H9 (cell line): ENCODE measurements at places on chromosomes 4 and X. TPM values are rescaled to one million over a fixed set of nuclear protein-coding genes. Genes with fewer than 3 reads are reported as not detected.

GRCh38 chrX:16466640-16467432 is 183.1 kb upstream of the S100G start:
- no peak for DNase-seq

- no peak for DNase-seq
These were observed 70.2 kb downstream of the CPZ start for GRCh38 chr4:8662776-8663175.

DNA sequence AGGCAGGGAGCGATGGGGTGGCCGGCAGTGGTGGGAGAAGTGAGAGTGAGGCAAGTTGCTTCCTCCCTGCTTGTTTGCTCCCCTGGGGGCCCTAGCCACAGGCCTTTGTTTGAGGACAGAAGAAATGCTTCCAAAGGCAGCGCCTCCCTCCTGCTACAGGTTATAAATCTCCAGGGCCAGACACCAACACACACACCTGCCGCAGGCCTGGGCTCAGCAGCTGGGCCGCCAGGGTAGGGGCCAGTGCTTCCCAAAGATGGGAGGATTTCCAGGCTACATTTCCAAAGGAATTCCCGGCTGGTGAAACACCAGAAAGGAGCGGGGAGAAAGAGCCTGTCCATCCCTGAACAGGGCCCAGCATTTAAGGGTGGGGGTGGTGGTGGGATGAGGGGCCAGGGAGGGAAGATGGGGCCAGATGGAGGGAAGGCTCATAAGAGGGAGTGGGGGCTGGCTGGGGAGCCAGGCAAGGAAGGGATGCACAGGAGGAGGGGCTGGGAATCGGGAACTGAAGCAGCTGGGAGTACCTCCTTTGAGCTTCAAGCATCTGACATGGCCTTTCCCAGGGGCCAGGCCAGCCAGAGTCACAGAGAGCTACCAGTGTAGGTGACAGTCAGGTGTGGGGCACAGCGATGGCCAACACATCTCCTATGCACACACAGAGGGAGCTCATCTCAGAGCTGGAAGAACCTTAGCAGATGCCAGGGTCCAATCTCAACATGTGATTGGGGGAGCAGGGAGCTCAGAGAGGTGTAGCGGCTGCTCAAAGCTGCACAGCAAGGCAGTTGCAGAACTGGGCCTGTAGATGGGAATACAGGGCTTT is 143.9 kb downstream of the PJA1 start:
- DNase-seq = no peak

DNA sequence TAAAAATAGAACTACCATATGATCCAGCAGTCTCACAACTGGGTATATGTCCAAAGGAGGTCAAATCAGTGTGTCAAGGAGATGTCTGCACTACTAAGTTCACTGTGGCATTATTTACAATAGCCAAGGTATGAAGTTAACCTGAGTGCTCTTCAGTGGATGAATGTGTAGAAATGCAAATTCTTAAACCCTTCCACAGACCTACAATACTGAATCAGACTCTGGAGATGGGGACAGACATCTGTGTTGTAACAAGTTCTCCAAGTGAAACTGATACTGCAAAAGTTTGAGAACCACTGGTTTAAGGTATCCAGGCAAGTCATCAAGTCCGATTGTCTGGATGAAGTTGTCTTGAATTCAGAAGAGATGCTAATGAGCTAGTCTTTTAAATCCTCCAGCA is 38.5 kb downstream of the SMAD1 start:
- no peak for DNase-seq

DNA sequence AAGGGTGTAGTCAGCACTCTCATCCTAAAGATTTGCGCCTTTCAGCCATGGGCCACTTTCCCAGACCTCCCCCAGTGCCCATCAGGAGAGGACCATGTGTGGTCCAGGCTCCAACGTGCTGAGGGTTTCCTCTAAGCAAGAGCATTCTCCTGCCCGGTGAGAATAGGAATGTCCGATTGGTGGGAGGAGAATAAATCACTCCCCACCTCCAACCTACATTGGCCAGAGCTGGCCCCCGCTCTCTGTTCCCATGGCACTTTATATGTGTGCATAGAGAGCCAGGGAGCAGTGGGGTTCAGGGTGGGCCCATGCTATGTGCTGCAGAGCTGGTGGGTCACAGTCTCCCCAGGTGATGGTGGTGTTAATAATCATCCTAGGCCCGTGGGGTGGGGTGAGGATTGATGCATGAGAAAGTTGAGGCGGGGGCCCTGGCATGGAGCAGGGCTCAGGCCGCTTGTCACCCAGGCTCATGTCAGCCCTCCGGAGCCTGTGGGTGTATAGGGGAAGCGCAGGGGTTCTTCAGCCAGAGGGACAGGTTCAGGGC is 6.8 kb upstream of the SORCS2 start:
- DNase-seq = no peak

GRCh38 chrX:154444755-154445246 is 860 bp downstream of the FAM50A start:
- no peak for DNase-seq

- no peak for DNase-seq
These were observed 19.6 kb downstream of the COX7B2 start for GRCh38 chr4:46889410-46889809.

- no peak for DNase-seq
These were observed 841.3 kb downstream of the PDHA2 start for GRCh38 chr4:96681218-96681617.

- DNase-seq = no peak
These were observed 66.9 kb upstream of the PHOX2B start for GRCh38 chr4:41815473-41815872.

DNA sequence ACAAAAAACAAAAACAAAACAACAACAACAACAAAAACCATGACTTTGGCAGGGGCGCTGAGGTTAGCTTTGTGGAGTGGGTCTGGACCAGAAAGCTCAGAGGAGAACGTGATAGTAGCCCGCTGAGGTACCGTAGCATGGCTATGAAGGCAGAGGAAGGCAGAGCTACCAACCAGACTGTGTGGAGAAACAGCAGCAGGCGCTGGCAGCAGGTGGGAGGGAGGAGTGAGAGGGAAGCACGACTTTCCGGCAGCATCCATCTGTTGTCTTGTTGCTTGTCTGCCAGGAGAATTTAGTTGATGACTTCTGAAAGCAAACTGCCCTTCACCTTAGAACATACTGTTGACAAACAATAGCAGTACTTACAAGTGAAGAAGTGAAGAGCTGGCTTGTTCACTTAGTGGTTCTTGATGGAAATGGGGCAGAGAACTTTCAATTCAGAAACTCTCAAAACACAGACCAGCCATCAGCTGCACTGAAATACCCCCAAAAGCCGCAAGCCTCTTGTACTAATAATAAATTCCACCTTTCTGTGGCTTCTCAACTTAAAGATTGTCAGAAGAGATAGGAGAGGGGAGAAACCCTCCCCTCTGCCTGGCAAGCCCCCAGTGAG is 447.2 kb downstream of the SLITRK2 start:
- DNase-seq = no peak

- no peak for DNase-seq
These were observed 14.3 kb downstream of the CT47C1 start for GRCh38 chrX:119087121-119087520.

GRCh38 chr4:23734000-23734399 is 155.8 kb downstream of the PPARGC1A start:
- DNase-seq = no peak

GRCh38 chr4:118790544-118790943 is 45.4 kb downstream of the SEC24D start:
- no peak for DNase-seq

GRCh38 chrX:39777623-39778025 is 320.1 kb downstream of the BCOR start:
- DNase-seq = no peak

DNA sequence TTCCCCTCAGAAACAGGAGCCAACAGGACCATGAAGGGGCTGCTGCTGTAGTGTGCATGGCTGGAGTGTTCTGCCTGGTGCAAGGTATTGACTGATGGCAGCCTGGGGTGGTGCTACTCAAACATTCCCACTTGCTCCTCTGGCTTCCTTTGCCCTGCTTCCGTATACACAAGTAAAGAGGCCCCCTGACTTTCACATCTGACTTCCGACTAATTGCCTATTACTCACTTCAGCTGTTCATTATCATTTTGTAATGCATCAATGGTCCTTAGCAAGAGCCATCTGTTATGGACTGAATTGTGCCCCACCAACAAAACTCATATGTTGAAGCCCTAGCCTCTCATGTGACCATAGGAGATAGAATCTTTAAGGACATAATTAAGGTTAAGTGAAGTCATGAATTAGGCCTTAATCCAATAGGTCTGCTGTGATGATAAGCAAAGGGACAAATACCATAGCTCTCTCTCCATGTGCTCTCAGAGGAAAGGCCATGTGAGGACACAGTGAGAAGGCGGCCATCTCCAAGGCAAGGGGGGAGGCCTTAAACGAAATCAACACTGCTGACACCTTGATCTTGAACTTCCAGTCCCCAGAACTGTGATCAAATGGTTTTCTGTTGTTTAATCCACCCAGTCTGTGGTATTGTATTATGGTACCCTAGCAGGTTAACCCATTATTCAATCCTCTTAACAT is 122.5 kb upstream of the CLNK start:
- no peak for DNase-seq

- DNase-seq = no peak
These were observed 67.5 kb downstream of the FIP1L1 start for GRCh38 chr4:53444954-53445353.

GRCh38 chr4:183434666-183435190 is 9.7 kb upstream of the CDKN2AIP start:
- no peak for DNase-seq

GRCh38 chr4:163385466-163385865 is 41.8 kb downstream of the NPY5R start:
- no peak for DNase-seq

- DNase-seq = no peak
These were observed 111.9 kb upstream of the PPARGC1A start for GRCh38 chr4:24001486-24002329.

- no peak for DNase-seq
These were observed 10.5 kb upstream of the CHRDL1 start for GRCh38 chrX:110806145-110806544.

- DNase-seq = no peak
These were observed 109.9 kb upstream of the DUSP21 start for GRCh38 chrX:44733931-44734330.

DNA sequence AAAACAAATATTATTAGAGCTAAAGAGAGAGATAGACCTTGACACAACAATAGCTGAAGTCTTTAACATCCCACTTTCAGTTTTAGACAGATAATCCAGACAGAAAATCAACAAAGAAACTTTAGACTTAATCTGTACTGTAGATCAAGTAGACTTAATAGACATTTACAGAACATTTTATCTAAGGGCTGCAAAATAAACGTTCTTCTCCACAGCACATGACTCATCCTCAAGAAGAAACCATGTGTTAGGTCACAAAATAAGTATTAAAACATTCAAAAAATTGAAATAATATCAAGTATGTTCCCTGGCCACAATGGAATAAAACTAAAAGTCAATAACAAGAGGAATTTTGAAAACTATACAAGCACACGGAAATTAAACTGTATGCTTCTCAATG is 1510.3 kb upstream of the PCDH10 start:
- DNase-seq = no peak

DNA sequence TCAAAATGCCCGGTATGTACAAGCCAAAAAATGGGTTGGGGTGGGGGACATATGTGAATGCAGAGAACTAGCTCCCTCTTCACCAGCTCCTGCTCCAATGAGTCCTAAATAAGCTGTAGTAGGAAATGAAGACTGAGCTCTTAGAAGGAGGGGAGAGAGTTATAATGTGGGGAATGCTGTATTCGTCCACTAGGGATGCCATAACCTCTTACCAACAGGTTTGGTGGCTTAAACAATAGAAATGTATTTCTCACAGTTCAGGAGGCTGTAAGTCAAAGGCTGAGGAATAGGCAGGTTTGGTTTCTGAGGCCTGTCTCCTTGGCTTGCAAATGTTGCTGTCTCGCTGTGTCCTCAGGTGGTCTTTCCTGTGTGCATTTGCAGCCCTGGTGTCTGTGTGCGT is 4.4 kb upstream of the INPP4B start:
- DNase-seq = no peak

DNA sequence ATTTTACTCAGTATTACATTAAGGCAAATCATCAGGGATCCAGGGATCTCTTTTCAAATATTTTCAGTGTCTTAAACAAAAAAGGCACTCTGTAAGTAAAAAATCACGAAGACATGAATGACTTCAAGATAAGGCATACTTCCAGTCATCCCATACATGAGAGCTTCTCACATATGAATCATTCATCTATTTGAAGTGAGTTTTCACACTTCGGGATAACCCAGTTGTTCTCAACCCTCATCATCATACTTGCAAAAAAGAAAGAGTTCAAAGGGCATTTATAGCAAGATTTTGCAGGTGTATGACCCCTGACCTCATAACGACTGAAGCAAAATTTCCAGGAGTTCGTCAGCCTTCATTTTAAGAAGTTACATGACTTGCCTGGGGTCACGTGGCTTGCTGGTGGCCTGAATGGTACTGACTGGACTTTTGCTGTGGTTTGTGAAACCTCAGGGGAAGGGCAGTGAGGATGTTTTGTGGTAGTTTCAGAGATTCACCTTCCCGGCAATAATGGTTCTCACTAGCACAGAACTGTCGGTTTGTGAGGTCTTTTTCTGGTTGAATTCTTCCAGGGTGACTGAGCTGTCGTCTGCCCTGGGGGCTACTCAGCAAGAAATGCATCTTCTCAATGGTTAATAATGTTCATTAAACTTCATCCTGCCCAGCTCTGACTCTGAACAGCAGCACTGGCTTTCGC is 115.8 kb upstream of the SHISA3 start:
- no peak for DNase-seq

DNA sequence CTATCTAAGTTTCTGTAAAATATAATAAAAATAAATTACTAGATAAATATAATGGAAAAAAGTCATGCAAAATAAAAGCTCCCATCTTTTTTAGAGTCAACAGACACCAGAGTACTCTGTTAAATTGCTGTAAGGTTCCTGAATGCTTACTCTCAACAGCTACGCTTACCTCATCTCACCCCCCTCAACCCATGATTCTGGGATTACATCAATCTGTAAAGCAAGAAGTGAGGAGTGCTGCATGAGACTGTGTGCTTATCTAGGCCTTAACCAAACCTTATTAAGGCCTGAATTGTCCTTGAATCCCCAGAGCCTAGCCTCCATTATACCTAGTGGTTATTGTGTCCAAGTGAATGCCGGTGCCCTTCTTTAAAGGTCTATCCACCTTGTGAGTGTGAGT is 735.8 kb downstream of the RPA4 start:
- no peak for DNase-seq

FAM184B gene
- 0.07 and 0.09 TPM in 2 replicates for total RNA-seq

FAM236D gene
- not detected in 2 replicates for total RNA-seq

XKRX gene
- total RNA-seq = 0.44 and 0.77 TPM in 2 replicates

ADAM29 gene
- not detected in 2 replicates for total RNA-seq

HCFC1 gene
- total RNA-seq = 137 and 144 TPM in 2 replicates

CABS1 gene
- 0.15 TPM in 1 of 2 replicates, not detected in the other for total RNA-seq

TIGD4 gene
- total RNA-seq = 2.0 TPM in 2 replicates

OPHN1 gene
- total RNA-seq = 1.0 and 1.5 TPM in 2 replicates

DAPP1 gene
- not detected in 2 replicates for total RNA-seq

RHOH gene
- 7.1 and 8.2 TPM in 2 replicates for total RNA-seq

GABRB1 gene
- total RNA-seq = 0.39 TPM in 1 of 2 replicates, not detected in the other

VEGFD gene
- total RNA-seq = 0.11 TPM in 1 of 2 replicates, not detected in the other

CXCR3 gene
- not detected in 2 replicates for total RNA-seq

ZNF157 gene
- total RNA-seq = 0.81 TPM in 2 replicates

HAND2 gene
- not detected in 2 replicates for total RNA-seq

FRAS1 gene
- 50.3 and 58.5 TPM in 2 replicates for total RNA-seq

GLRA2 gene
- not detected in 2 replicates for total RNA-seq
